ENCODE measurements at places on chromosomes 2 and 18.

- DNase-seq: no peak
Observed at GRCh38 chr2:102803041-102803896, 41.4 kb downstream of the TMEM182 start.

GRCh38 chr2:28403370-28403956, 10.8 kb downstream of the FOSL2 start:
- no peak for DNase-seq

GRCh38 chr2:75055820-75056675, 97.6 kb downstream of the POLE4 start:
- DNase-seq: no peak

GRCh38 chr2:58146707-58147106, 94.4 kb downstream of the FANCL start:
- no peak for DNase-seq

- no peak for DNase-seq
Observed at GRCh38 chr2:43692428-43692994, 16.3 kb upstream of the C1GALT1C1L start.

DNA sequence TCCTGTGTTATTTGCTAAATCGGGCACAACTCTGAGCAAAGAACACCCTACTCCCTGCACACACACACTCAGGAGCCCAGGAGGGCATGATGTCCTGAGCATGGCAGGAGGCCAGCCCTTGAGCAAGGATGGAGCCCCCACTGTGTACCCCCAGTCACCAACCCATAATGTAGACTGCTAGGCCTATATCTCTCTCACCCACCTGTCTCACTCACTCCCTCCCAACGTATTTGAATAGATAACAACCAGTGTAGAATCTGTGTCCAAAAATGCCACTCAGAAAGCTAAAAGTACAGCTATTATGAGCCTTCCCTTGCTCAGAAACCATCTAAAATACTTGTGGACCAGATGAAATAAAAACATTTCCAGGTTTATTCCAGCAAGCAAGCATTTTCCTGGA, 29.3 kb downstream of the MERTK start:
- no peak for DNase-seq

- DNase-seq: no peak
Observed at GRCh38 chr2:45166229-45166890, 157.1 kb upstream of the SIX2 start.

- peak; percentile 68 for DNase-seq
Observed at GRCh38 chr2:102367331-102367971, 11.9 kb downstream of the IL18R1 start.

DNA sequence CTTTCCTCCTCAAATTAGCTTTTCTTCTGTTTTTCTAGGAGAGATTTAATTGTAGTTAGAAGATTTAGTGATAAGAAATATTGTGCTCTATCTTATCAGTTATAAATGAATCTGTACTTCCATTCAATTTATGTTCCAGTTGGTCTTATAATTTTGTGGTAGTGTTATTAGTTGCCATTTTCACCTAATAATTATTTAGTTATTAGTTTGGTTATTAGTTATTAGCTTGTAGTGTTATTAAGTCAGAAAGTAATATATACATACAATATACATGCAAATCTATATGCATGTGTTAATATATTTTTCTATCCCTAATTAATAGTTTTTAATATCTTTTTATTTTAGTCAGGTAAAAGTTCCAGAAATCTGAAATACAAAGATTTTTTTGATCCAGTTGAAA, 3.2 kb downstream of the MPHOSPH10 start:
- no peak for DNase-seq

GRCh38 chr18:46506974-46507586, 149.9 kb downstream of the LOXHD1 start:
- DNase-seq: no peak

DNA sequence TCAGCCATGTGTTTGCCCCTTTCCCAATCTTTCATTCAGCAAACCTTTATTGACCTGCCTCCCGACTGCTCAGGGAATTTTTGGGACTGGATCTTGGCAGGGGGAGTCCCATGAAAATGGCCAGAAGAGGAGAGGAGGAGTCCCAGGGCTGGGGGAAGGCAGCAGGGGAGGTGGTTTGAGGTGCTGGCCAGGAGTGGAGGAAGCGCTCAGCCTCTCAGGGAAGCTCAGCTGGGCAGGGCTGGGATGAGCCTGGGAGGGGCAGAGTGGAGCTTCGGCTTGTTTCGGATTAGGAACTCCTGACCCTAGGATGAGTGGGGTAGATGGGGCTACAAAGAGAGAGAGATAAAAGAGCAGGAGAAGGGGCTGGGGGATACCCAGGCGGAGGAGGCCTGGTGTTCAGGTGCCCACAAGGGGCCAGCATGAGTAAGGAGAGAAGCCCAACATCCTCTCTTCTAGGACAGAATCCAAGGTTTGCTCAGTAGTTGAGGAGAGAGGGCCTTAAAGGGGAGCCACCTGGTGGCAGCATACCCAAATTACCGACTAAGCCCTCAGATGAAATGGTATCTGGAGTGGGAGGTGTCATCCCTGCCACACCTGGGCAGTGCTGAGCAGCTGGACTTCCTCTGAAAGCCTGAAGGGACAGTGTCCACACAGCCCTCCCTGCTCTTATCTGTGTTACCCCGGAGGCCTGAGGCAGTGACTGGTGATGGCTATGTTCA, 91.1 kb downstream of the INHBB start:
- DNase-seq: no peak

GRCh38 chr2:66041902-66042657, 392.8 kb upstream of the MEIS1 start:
- no peak for DNase-seq

DNA sequence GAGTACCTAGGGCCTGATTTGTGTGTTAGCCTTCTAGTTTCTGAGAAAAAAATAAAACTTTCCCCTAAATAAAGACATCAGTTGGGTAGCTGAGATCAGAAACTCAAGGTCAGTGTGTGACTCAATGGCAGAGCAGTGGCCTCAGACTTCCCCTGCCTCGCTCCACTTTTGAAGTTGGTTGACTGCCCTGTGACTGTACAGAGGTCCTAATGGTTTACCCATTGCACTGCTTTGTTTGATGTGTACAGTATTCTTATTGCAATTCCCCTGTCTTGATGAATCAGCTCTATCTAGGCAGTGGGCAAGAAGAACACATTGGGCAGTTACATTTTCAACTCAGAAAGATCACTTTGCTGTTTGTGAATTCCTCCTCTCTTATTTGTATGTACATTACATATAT, 315.7 kb downstream of the KCNS3 start:
- DNase-seq: no peak

DNA sequence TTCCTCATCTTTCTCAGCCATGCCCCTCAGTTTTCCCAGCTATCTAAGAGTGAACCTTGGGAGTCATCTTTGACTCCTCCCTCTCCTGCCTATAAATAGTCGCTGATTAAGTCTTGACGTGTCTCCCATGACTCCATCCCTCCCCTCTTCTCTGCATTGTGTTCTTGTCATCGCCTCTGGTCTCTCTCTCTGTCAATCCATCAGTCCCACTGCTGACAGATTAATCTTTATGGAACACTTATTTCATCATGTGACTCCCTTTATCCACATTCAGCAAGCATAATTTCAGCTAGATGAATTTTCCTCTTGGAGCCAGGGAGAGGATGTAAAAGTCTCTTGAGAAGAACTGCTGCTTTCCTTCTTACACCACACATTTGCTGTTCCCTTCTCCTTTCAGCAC, 9.4 kb downstream of the ADAM23 start:
- DNase-seq: no peak

DNA sequence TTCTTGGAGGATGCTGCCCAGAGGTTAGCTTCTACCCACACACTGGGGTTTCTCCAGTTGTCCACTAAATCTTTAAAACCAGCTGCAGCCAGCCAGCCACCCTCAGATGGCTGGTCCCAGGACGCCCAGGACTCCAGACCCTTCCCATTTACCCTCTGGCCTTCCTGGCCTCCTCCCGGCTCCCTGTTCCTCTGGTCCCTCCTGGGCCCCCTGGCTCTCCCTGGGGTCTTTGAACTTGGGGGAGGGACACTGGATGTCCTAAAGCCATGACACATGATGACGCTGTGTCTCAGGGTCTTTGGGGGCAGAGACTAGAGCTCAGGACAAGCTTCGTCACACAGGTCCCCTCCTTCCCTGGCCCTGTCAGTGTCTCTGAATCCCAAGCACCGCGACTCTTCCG, 201.1 kb upstream of the HDAC4 start:
- DNase-seq: no peak

DNA sequence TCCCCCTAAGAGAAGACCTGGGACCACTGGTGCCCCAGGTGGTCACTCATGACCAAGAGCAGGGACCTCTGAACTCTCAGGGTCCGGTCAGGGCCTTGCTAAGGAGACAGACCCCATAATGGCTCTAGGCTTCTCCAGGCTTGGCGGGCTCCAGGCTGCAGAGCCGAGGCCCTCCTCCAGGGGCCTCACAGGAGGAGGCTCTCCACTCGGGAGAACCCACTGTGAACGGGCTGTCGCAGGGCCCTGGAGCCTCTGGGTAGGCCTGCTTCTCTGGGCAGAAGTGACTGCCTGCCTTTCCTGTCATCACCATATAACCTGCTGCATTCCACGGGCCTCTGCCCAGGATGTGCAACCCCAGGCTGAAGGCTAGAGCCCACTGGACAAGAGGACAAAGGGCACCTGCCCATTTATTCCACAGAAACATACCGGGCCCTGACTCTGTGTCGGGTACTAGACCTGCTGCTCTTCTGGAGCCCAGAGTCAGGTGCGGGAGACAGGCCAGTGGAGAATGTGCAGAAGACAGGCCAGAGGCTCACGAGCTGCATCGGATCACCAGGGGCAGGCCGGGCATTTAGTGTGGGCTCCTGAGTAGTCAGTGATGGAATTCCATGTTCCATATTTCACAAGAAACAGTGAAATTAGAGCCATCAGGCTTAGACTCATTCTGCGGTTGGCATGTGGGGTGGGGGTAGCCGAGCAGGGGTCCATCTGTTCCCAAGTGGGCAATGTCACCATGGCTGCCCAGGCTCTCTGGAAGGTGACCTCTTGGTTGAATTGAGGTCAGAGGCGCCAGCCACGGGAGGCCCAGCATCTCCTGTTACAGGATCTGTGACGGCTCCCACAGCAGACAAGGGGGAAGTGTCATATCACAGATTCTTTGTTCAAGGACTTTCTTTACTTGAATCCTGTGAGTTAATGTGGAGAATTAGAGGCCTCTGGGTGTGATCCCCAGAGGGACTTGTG, 220.8 kb downstream of the SH3RF3 start:
- no peak for DNase-seq

DNA sequence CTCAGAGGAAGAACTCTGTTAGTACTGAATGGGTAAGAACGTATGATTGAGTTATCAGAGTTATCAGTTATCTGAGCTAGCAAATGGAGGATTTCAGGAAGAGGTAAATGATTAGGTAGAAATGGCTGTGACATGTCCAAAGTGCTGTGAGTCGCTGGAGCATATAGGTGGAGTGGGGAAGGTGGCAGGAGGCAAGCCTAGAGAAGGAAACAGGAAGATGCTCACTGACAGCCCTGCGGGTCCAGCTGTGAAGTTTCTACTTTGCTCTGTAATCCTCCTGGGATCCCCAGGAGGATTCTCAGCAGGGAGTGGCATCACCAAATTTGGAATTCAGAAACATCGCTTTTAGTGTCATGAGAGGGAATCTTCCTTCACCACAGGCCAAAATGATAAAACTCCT, 52.0 kb downstream of the GYPC start:
- no peak for DNase-seq

DNA sequence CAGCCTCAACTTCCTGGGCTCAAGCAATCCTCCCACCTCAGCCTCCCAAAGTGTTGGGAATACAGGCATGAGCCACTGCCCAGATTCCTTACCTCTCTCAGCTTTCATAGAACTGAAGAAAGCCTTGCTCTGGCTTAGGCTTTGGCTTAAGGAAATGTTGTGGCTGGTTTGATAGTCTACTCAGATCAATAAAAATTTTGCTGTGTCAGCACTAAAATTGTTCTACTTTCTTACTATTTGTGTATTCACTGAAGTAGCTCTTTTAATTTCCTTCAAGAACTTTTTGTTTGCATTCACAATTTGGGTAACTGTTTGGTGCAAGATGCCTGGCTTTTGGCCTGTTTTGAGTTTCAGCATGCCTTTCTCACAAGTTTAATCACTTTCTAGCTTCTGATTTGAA, 634.0 kb upstream of the FSHR start:
- DNase-seq: no peak

GRCh38 chr2:109399066-109399465, 214.7 kb downstream of the SEPTIN10 start:
- no peak for DNase-seq

DNA sequence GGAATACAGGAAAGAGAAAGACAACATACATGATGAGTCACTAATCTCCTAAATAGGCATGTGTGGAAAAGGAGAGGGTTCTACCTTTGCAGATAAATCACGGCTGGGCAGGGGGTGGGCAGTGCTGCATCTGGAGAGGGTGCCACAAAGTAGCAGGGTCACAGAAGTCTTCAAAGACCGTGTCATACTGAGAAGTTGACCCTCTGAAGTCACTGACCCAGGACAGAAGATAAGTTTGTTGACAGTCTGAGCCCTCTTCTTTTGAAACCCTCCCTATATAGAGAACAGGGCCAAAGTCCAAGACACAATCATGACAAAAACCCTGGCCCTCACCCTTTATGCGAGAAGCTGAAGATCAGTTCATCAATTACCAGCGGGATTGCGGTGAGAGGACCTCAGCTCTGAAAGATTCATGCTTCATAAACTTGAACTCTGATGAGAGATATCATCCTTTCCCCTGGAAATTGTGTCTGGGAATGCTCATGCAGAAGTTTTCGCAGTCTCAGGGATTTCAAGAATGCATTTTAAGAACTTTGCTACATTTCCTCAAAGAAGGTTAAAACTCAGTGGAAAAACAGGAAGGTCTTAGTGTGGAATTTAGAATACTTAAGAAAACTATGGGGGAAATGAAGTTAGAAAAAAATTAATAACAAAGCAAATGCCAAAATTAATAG, 129.5 kb downstream of the FAM124B start:
- DNase-seq: no peak

GRCh38 chr2:108925286-108925685, 63.7 kb downstream of the EDAR start:
- peak; percentile 60 for DNase-seq

GRCh38 chr2:233658610-233659009, 13.1 kb upstream of the UGT1A9 start:
- DNase-seq: no peak

GRCh38 chr2:18514526-18515461, 45.7 kb downstream of the RDH14 start:
- no peak for DNase-seq

DNA sequence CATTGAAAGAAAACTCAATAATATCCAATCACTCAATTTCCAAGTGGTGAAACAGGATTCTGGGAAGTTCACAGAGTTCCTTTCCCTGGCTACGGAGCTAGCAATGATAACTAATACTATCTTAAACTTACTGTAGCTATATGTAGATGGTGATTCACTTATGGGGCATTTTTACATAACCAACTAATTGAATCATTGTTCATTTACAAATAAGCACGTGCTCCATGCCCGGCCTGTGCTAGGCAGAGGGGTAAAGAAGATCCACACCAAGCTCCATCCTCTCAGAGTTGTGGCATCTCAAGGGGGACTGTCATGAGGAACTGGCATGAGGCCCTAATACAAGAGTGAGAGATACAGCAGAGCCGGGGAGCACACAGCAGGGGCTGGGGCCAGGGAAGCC, 176.3 kb downstream of the ANKRD30B start:
- DNase-seq: no peak
